Spleen (tissue), 13 donors: ENCODE measurements at places on chromosomes 1 and 21. TPM values are rescaled to one million over a fixed set of nuclear protein-coding genes. Genes with fewer than 3 reads are reported as not detected.

Gene PYHIN1
- 3.5 TPM for polyA plus RNA-seq

Gene NBPF6
- not detected for polyA plus RNA-seq

Gene APCS
- not detected for polyA plus RNA-seq

Gene BNIPL
- polyA plus RNA-seq: 0.50 TPM

Gene INAVA
- 0.39 TPM for polyA plus RNA-seq

DNA sequence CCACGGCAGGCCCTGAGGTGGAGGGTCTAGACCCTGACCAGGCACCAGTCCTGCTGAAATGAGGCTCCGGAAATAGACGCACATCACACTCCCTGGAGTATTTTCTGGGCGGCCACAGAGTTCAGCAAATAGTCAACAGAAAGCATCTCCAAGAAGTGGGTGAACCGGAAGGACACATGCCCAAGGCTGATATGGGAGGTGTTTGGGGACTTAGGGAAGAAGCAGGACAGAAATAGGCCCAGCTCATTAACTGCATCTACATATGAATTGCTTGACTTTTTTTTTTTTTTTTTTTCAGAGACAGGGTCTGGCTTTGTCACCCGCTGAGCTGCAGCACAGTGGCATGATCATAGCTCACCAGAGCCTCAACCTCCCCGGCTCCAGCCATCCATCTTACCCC is 36.5 kb upstream of the GPR157 start:
- no peak overlapping the region for H3K4me3 ChIP-seq
- no peak for DNase-seq
- H3K4me1 ChIP-seq: peaks cover 28% of the 10 kb centered on the region
- H3K36me3 ChIP-seq: no peaks in the 10 kb centered on the region
- no peak overlapping the region for H3K27ac ChIP-seq
- H3K27me3 ChIP-seq: no peaks in the 10 kb centered on the region

- no peak overlapping the region for H3K4me3 ChIP-seq
- H3K4me1 ChIP-seq: peaks cover 7% of the 10 kb centered on the region
- no peak overlapping the region for H3K27ac ChIP-seq
Measured at GRCh38 chr21:39661740-39662139, 49.0 kb downstream of the B3GALT5 start.

GRCh38 chr1:40404670-40405462 is 31.3 kb downstream of the SMAP2 start:
- H3K27me3 ChIP-seq: no peaks in the 10 kb centered on the region
- H3K4me1 ChIP-seq: peaks cover 69% of the 10 kb centered on the region
- DNase-seq: no peak
- no peak overlapping the region for H3K4me3 ChIP-seq

- H3K4me3 ChIP-seq: no peak overlapping the region
- H3K36me3 ChIP-seq: no peaks in the 10 kb centered on the region
- H3K4me1 ChIP-seq: peaks cover 18% of the 10 kb centered on the region
Measured at GRCh38 chr1:199010492-199010891, 371.7 kb downstream of the PTPRC start.

GRCh38 chr1:52842643-52843310 is at the start of gene ZYG11A:
ZYG11A (plus strand) TSS chr1:52842760; CDS start chr1:52842884, 124 bp downstream.
- peak; percentile 82 for DNase-seq
- peak within 1 kb of the TSS; percentile 45 for H3K4me3 ChIP-seq
- no peaks in the 10 kb centered on the region for H3K36me3 ChIP-seq
- peaks cover 21% of the 10 kb centered on the region for H3K4me1 ChIP-seq

DNA sequence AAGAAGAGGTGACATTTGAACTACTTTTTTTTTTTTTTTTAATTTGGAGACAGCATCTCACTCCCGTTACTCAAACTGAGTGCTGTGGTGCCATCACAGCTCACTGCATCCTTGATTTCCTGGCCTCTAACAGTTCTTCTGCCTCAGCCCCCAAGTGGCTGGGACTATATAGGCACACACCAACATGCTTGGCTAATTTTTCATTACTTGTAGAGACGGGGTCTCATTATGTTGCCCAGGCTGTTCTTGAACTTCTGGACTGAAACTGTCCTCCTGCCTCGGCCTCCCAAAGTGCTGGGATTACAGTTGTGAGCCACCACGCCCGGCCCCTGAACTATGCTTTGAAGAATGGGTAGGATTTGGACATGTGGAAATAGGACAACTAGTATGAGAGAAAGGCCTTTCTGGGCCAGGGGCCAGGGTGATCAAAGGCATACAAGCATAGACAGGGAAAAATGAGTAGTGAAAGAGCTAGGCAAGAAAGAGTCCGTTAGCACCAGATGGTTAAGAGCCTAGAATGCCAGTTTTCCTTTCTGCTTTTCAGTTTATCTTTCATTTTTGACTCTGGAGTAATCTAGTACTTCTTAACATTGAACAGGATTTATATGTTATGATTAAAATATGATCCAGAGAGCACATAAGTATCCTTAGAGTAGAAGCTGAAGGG is 6.3 kb downstream of the RABGAP1L start:
- no peaks in the 10 kb centered on the region for H3K27me3 ChIP-seq
- no peak for DNase-seq
- peaks cover 90% of the 10 kb centered on the region for H3K4me1 ChIP-seq
- H3K4me3 ChIP-seq: no peak overlapping the region

GRCh38 chr1:208821939-208822338 is 577.8 kb upstream of the PLXNA2 start:
- no peaks in the 10 kb centered on the region for H3K4me1 ChIP-seq
- H3K4me3 ChIP-seq: no peak overlapping the region
- DNase-seq: no peak
- no peaks in the 10 kb centered on the region for H3K27me3 ChIP-seq
- no peak overlapping the region for H3K27ac ChIP-seq
- H3K36me3 ChIP-seq: no peaks in the 10 kb centered on the region

- no peaks in the 10 kb centered on the region for H3K36me3 ChIP-seq
- no peaks in the 10 kb centered on the region for H3K4me1 ChIP-seq
- H3K27me3 ChIP-seq: no peaks in the 10 kb centered on the region
- H3K4me3 ChIP-seq: no peak overlapping the region
- H3K27ac ChIP-seq: no peak overlapping the region
- DNase-seq: no peak
Measured at GRCh38 chr1:70071601-70072000, 133.8 kb downstream of the LRRC40 start.

- H3K36me3 ChIP-seq: no peaks in the 10 kb centered on the region
- no peak for DNase-seq
- no peaks in the 10 kb centered on the region for H3K27me3 ChIP-seq
- no peak overlapping the region for H3K4me3 ChIP-seq
Measured at GRCh38 chr21:39641827-39642450, 29.2 kb downstream of the B3GALT5 start.

DNA sequence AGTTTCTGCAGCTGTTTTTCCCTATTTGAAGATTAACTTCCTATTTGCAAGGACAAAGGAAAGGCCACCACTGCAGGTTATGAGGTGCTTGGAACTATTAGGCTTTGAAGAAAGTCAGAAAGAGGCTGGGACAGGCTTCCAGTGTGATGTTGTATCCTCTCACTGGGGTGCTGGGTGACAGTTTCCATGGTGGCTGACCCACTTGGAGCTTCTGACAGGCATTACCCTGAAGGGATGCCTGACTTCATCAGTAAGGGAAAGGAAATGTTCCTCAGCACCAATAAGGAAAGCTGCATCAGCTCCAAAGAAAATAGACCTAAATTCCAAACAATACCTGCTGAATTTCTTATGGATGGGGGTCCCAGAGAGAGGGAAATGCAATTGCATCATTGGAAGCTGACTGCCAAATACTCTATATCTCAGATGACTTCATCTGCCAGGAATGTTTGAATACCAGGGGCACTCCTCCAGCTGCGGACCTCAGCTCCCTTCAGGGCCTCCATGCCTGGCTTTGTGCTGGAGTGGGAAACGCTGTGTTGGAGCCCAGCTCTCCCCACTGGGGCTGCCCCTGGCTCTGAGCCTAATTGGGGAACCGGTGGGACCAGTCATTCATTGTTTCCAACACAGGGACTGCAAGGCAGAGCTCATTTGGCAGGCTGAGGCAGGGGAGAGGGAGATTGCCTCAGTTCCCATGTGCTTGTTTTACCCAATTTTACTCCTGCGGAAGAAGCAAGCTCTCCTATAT is 76.6 kb downstream of the RGL1 start:
- DNase-seq: no peak
- H3K36me3 ChIP-seq: no peaks in the 10 kb centered on the region
- peak overlapping the region; percentile 42 for H3K27ac ChIP-seq
- peaks cover 31% of the 10 kb centered on the region for H3K4me1 ChIP-seq
- H3K4me3 ChIP-seq: no peak overlapping the region

DNA sequence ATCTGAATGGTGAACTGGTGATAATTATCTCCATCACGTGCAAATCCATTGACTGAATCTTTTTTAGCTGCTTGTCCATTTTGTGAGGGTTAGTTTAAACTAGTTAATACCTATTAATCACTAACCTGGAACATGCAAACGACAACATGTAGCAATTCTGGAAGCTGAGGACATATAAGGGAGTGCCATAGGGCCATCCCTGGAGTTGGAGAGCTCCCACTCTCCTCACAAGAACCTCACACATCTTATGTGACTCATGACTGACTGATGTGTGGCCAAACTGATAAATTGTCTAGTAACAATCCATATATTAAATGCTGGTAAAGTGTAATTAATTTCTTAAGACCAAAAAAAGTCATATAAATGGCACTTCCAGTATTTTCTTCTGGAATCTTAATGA is 62.9 kb upstream of the HOOK1 start:
- H3K4me3 ChIP-seq: no peak overlapping the region
- no peak for DNase-seq
- no peak overlapping the region for H3K27ac ChIP-seq
- no peaks in the 10 kb centered on the region for H3K4me1 ChIP-seq
- H3K36me3 ChIP-seq: no peaks in the 10 kb centered on the region
- no peaks in the 10 kb centered on the region for H3K27me3 ChIP-seq

- no peak overlapping the region for H3K4me3 ChIP-seq
- H3K27ac ChIP-seq: no peak overlapping the region
- no peak for DNase-seq
- H3K27me3 ChIP-seq: no peaks in the 10 kb centered on the region
- no peaks in the 10 kb centered on the region for H3K4me1 ChIP-seq
Measured at GRCh38 chr1:115475901-115476300, 137.9 kb upstream of the NGF start.

- peaks cover 6% of the 10 kb centered on the region for H3K4me1 ChIP-seq
- no peaks in the 10 kb centered on the region for H3K36me3 ChIP-seq
- peaks cover 3% of the 10 kb centered on the region for H3K27me3 ChIP-seq
Measured at GRCh38 chr21:43306911-43307676, 119.8 kb downstream of the SIK1 start.

DNA sequence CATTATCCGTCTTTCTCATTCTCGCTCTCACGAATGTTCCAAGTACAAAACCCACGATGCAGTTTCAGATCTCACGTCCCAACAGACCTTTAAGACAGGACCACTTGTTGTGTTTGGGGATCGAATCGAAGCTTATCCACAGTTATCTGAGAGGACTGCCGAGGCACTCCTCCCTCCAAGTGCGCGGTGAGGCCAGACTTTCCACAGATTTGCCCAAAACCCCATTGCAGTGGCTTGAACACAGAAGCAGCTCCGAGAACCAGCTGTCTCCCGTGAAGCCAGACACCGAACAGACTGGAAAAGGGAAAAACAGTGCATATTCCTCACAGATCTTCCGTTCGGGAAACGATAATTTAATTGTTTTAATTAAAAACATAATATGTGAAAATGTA is 46.5 kb upstream of the COL6A2 start:
- no peak overlapping the region for H3K27ac ChIP-seq
- peaks cover 19% of the 10 kb centered on the region for H3K27me3 ChIP-seq
- H3K4me3 ChIP-seq: no peak overlapping the region

- no peaks in the 10 kb centered on the region for H3K36me3 ChIP-seq
- no peak for DNase-seq
- H3K4me1 ChIP-seq: no peaks in the 10 kb centered on the region
Measured at GRCh38 chr1:196590959-196591358, 17.3 kb downstream of the KCNT2 start.

- no peaks in the 10 kb centered on the region for H3K36me3 ChIP-seq
- H3K27ac ChIP-seq: no peak overlapping the region
- no peaks in the 10 kb centered on the region for H3K4me1 ChIP-seq
- no peak overlapping the region for H3K4me3 ChIP-seq
Measured at GRCh38 chr21:28485301-28486022, 507.2 kb downstream of the LTN1 start.
